Skeletal muscle cell (primary cell): ENCODE measurements at places on chromosomes 6 and 20.
A peak's percentile ranks its signal among the peaks of the same experiment; 100 is the strongest.

GRCh38 chr6:26553264-26553634 lies 15.1 kb downstream of the HMGN4 start:
- DNase-seq = no peak

- no peak for DNase-seq
These were observed 6.2 kb downstream of the NKX2-2 start for GRCh38 chr20:21507400-21508229.

DNA sequence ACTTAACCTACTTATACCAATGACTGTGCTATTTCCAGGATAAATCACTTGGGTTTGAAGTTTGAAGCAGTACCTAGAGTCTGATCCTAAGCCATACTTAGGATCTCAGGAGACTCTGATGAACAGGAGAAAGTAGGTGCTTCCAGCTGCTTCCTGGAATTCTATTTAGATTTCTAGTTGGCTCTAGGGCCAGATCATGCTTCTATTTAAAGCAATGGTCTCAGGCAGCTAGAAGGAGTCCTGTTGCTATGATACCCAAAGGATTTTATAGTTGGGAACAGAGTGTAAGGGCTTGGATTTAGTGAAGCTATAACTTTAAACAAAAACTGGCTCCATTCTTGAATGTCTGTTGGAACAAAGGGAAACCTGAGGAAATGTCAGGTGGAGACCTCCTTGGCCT lies 52.4 kb upstream of the TINAG start:
- DNase-seq = peak; percentile 6

GRCh38 chr6:16591396-16592222 lies 169.7 kb downstream of the ATXN1 start:
- DNase-seq = no peak

- DNase-seq = no peak
These were observed 189.9 kb upstream of the ZNF184 start for GRCh38 chr6:27662769-27663168.

DNA sequence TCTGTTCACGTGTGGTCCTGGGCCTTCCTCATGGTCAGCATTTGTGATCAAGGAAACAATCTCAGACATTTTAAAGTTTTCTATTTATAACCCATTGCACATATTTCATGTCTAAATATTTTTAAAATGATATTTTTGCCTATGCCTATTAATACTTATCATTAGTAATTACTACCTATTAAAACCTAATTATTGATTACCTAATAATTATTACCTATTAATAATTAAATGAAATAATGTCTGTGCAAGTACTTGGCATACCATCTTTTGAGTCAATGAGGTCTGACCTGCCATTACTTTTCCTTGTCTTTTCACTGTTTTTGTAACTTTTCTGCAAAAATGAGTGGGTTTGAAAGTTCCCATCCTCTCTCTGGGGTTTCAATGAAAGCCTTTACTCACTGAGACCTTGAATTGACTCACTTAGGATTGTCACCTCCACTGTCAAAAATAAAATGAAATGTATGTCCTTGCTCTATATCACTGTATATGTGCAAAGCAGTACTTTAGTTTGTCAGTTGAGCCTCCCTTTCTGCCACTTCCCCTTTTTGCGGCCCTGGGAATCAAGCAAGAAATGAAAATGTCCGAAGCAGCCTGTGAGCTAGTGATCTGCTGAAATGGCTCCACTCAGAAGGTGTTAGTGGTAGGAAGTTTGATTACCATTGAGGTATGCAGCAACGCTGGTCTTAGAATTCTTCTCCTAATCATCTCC lies 87.8 kb downstream of the L3MBTL3 start:
- DNase-seq = no peak

DNA sequence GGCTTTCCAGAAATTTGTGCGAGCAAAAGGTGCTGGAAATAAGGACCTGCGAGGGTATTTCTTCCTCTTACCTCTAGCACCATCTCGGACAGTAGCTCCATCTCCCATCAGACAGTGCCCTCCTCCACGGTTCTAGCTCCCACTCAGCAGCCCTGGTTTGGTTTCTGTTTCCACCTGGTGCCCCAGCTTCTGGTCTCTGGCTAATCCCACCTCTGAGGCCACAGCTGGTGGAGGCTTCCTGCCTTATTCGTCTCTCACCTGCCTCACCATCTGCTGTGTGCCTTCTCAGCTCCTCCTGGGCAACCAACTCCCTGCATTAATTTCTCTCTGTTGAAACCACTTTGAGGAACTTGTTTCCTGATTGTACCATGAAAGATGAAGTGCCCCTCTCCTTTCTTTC lies 162.4 kb upstream of the CDYL start:
- DNase-seq = no peak

- no peak for DNase-seq
These were observed 113.9 kb upstream of the STMND1 start for GRCh38 chr6:16987996-16988395.

- DNase-seq = no peak
These were observed 24.4 kb downstream of the UQCC1 start for GRCh38 chr20:35387334-35387733.

- DNase-seq = no peak
These were observed 83.9 kb downstream of the MAP3K7 start for GRCh38 chr6:90502866-90503407.

- no peak for DNase-seq
These were observed 427.9 kb downstream of the QKI start for GRCh38 chr6:163842467-163842866.

DNA sequence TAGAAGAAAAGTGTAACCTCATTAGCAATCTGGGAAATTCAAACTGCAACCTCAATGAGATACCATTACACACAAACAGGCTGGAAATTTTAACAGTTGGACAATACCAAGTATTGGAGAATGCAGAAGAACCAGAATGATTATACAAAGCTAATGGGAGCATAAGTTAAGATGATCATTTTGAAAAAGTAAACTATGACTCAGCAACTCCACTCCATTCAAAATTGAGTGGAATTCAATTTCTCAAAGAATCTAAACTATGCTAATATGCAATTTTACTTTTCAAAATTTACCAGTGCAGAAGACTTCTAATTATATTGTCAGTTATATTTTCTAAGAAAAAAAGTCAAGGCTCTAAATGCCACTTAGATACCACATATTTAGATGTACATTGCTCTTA lies 17.2 kb downstream of the GPLD1 start:
- no peak for DNase-seq

DNA sequence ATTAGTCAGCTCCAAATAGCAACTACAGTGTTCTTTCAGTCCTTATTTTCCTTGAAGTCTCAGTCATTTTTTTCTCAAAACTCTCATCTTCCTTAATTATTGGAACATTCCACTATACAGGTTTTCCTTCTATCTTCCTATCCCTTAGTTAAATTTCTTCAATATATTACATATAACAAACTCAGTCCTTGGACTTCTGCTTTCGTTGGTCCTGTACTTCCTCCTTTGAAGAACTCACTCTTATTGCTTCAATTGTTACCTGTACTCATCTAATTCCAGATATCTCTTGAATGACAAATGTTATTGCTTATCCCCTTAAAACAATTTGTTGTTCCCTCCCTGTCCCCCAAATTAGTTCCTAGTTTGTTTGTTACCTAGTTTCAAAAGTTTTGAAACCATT lies 67.7 kb upstream of the NOTCH4 start:
- DNase-seq = no peak

- DNase-seq = no peak
These were observed 30.9 kb upstream of the OCSTAMP start for GRCh38 chr20:46581391-46581790.

DNA sequence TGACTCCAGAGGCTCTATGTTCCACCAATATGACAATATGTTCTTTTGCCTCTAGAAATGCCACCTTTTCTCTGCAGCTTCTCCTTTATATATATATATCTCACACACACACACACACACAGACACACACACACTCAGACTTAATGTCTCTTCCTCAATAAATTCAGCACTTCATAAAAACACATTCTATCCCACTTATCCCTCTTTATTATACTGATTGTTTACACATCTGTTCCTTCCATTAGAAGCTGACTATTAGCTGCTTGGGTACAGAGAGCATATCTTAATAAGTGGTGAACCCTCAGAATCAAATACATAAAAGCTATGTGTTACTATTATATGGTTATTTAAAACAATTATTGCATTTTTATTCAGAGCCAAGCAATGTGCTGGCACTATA lies 23.3 kb downstream of the NRSN1 start:
- no peak for DNase-seq

- DNase-seq = no peak
These were observed 78.4 kb upstream of the TMEM170B start for GRCh38 chr6:11459079-11459610.

- no peak for DNase-seq
These were observed 750 bp downstream of the MAP7 start for GRCh38 chr6:136549300-136550044.

DNA sequence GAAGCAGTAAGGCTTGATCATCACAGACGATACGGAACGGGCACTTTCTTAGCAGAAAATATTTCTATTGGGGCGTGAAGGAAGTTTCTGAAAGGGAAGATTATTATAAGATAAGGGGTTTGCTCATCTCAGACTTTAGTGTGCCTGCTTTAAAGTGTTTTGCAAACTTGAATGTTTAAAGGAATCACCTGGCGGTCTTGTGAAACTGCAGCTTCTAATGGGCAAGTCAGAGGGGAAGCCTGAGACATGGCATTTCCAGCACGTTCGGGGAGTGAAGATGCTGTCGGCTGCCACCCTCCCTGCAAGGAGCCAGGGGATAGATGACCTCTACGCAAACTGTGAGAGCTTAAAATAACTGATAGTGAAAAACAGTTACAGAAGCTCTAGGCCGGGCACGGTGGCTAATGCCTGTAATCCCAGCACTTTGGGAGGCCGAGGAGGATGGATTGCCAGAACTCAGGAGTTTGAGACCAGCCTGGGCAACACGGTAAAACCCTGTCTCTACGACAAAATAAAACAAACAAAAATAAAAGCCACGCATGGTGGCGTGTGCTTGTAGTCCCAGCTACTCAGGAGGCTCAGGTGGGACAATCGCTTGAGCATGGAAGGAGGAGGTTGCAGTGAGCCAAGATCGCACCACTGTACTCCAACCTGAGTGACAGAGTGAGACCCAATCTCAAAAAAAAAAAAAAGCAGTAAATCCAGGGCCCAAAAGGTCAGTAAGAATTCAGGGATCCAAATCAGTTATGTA lies 2.3 kb upstream of the KIF16B start:
- DNase-seq = no peak

DNA sequence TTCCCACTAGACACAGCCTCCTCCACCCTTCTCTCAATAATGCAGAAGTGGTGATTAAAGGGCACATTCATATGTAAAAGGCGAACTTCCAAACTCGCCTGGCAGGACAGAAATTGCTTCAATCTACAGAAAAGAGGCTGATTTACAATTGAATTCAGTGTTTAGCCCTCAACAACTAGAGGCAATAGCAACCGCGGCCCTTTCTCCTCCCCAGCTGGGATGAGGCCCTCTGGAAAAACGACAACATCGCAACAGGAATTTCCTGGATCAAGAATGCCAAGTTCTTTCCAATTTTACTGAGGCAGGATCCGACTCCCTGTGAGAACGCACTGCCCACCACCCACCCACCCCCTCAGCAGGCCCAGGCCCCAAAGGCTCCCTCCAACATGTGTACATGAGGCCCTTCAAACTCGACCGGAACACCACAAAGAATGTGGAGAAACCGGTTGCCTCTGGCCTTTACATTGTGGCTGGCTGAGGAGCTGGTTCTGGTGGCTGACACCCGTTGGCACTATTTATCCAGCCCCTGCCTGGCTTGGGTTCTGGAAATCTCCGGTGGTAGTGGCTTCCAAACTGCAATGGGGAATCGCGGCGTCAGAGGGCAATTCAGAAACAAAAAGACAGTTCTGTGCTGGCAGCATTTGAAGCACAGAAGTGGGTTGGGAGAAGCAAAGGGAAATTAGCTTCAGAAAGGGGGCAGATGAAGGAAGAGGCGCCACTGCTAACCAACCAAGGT lies 36.8 kb downstream of the ZMYND8 start:
- DNase-seq = peak; percentile 78

- DNase-seq = no peak
These were observed 597.9 kb downstream of the COL12A1 start for GRCh38 chr6:74607934-74608333.

DNA sequence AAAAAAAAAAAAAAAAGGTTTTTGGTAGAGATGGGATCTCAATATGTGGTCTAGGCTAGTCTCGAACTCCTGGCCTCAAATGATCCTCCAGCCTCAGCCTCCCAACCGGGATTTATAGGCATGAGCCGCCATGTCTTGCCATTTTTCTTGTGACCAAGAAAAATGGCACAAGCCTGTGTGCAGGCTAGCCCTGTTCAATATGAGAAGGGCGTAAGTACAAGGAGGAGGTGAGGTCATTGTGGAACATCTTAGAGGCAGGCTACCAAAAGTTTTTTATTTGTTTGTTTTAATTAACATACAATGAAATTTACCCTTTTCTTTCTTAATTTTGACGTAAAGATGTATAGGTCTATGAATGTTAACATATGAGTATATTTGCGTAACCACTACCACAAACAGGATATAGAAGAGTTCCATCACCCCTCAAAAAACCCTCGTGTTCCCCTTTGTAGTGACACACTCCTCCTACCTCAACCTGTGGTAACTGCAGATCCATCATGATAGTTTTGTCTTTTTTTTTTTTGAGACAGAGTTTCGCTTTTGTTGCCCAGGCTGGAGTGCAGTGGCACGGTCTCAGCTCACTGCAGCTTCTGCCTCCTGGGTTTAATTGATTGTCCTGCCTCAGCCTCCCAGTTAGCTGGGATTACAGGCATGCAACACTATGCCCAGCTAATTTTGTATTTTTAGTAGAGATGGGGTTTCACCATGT lies 28.3 kb upstream of the KIF3B start:
- no peak for DNase-seq

DNA sequence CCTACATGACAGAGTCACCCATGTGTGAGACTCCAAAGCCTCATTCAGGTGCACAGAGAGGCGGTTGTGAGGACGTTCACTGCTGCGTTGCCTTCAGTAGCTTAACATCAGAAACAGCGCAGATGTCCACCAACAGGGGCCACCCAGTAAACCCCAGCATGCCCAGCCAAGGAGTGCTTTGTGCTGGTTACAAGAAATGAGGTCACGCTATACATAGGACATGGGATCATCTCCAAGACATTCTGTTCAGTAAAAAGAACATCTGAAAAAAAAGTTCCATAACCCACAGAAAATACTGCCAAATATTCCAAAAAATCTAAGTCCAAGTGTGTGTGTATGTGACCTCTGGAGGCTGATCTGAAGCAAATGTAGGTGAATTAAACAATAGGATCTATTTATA lies 16.0 kb downstream of the SLC52A3 start:
- no peak for DNase-seq

- DNase-seq = no peak
These were observed 295.8 kb downstream of the PREX1 start for GRCh38 chr20:48532028-48532427.

GRCh38 chr6:18667612-18668011 lies 280.5 kb downstream of the RNF144B start:
- no peak for DNase-seq

- no peak for DNase-seq
These were observed 957.5 kb upstream of the EPHA7 start for GRCh38 chr6:94376876-94377275.

GRCh38 chr20:59939052-59939878 lies 840 bp downstream of the PPP1R3D start:
- DNase-seq = no peak
